ENCODE measurements at places on chromosomes 6 and 20.

GRCh38 chr6:21612067-21612745 lies 18.7 kb downstream of the SOX4 start:
- DNase-seq = peak; percentile 55

- DNase-seq = no peak
These were observed 45.2 kb downstream of the KIF16B start for GRCh38 chr20:16528078-16528477.

DNA sequence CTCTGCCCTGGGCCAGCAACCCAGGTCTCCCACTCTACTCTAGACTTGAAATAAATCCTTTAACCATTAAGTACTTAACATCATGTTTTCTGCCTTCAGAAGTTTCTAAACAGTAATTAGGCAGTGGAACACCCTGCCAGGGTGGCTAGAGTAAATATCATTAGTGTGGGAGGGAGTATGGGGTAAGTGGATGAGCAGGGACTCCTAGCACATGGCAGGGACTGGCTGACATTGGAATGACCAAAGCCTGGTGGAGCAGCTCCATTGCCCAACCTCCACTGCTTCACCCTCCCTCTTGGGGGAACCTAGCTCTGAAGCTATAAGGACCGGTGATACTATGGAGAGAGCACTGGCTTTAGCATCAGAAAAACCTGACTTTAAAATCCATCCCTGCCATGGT lies 167.1 kb downstream of the MAFB start:
- no peak for DNase-seq

DNA sequence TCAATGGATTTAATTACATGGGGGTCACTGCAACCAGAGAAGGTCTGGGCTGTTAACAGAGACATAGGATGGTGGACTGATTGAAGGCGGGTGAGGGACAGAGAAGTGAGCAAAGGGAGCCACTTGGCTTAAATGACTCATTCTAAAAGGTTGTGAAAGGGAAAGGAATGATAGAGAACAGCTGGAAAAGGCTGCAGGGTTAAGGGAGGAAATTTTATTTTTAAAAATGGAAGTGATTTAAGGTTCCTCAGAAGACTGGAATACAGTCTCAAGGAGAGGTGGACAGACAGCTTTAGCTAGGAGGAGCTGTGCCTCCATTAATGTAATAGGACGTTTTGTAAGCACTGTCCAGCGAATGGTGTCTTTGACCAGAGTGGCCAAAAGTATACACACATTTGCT lies 46.7 kb downstream of the RGS17 start:
- DNase-seq = no peak

GRCh38 chr6:145547594-145548335 lies 187.6 kb downstream of the EPM2A start:
- no peak for DNase-seq

GRCh38 chr6:22499815-22500214 lies 69.6 kb upstream of the HDGFL1 start:
- no peak for DNase-seq

GRCh38 chr6:31711233-31711632 lies 3.9 kb upstream of the LY6G6D start:
- DNase-seq = no peak

DNA sequence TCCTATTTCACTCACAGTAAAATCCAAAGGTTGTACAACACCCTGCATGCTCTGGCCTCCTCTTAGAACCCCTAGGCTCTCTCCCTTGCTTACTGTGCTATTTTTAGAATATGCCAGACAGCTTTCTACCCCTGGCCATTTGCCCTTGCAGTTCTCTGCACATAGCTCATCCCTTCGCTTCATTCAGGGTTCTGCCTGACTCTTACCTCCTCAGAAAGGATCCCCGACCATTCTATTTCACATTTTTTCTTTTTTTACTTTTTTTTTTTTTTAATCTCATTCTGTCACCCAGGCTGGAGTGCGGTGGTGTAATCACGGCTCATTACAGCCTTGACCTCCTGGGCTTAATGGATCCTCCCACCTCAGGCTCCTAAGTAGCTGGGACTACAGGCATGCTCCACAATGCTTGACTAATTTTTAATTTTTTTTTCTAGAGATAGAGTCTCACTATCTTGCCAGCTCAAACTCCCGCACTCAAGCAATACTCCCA lies 33.6 kb downstream of the COMMD7 start:
- DNase-seq = no peak

DNA sequence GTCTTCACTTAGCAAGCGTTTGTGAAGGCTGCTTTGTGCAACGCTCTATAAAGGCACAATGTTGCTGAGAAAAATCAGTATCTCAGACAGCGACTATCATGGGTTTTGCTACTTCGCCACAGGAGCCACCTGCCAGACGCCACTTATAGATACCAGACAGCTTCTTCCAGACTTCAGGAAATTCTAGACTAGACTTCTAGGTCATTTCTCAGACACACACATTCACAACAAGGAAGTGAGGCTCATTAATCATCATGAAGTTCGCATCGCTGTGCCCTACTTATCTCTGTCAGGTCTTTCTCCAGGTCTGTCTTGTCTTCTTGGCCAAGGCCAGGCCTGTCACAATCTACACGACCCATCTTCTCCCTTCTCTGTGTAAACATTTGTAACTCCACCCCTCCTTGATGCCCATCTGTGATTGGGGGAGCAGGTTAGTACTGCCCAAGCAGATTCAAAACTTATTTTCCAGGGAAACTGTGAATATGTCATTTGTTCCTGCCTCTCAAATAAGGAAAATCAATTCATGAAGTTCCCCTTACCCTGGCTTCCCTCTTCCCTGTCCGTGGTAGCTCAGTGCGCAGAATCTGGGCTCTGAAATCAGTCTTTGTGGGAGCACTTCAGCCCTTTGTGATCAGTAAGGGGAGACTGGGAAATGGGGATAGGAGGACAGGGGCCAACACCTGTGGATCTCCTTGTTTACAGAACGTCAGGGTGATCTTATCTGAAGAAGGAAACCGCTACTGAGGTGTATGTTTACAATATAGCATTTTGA lies 115.5 kb downstream of the TNFAIP3 start:
- DNase-seq = no peak

DNA sequence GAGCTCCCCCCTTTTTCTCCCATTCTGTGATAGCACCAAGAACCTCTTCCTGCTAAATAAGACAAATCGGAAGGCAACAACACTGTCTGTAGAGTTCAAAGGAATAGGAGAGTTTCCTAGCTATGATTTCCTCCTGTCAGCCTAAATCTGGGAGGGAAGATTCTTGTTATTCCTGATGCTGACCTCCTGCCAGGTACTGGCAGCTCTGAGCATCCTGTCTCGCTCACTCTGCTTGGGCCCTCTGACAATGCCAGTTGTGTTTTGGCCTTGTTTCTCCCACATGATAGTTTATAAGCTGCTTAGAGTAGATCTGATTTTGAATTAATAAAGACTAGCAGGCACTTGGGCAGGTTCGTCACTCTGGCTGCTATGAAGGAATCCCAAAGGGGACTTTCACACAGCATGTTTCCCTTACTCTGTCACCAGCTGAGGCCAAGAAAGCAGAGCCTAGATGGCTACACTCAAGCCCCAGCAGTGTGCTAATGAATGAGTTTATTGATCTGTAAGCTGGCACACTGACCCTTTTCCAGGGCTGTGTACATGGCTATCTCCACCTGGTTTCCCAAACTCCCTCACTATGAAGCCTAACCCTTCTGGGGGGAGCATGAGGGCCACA lies 52.3 kb downstream of the UQCC1 start:
- peak; percentile 2 for DNase-seq

DNA sequence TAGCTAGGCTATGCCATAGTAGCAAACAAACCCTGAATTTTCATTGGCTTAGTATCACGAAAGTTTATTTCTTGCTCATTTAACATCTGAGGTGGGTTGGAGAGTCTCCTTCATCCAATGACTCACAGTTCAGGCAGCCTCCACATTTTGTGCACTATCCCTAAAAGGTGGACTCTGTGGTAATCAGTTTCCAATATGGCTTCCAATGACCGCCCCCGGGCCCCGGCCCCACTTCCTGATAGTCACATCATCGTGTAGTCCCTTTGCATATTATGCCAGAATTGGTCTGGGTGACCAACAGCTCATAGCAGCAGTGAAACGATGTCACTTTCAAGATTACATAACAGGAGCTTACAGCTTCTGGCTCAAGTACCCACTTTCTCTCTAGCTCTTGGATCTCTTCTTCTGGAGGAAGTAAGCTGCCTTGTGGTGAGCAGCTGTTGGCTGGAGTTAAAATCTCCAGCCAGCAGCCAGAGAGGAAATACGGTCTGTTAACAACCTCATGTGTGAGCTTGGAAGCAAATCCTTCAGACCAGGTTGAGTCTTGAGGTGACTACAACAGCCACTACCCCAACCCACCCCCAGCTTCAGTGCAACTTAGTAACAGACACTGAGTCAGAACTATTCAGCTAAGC lies 7.8 kb downstream of the HCRTR2 start:
- no peak for DNase-seq

DNA sequence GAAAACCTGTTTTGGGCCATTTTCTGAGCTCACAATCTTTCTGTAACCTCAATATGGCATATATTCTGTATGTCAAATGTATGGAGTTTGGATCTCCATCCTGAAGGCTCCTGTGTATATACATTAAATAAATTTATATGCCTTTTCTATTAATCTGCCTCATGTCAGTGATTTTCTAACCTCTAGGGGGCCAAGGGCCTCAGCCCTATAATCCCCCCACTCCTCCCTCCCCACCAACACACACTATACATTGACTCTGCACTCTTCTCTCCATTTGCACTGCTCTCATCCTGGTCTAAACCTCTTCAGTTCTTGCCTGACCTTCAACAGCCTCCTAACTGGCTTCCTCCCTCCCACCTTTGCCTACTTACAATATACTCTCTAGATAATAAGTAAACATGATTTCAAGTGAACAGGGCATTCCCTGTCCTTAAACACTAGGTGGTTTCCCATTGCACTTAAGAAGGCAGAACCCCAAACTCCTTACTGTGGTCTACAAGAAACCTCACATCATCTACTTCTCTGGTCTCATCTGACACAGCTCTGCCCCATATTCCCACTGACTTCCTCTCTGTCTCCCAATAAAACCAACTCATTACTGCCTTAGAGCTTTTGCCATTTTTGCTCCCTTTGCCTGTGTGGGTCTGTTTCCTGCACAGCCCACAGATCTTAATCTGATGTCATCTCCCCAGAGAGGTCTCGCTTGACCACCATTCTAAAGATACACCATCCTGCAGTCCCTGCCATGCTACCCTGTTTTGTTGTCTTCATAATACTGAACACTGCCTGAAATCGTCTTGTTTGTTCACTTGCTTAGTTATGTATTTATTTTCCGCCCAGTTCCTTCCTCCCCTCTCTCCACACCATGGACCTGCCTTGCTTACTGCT lies 213.7 kb downstream of the SYNE1 start:
- no peak for DNase-seq

- peak; percentile 30 for DNase-seq
These were observed 822 bp downstream of the ELOVL4 start for GRCh38 chr6:79946272-79947190.

- DNase-seq = no peak
These were observed 715.8 kb upstream of the HS3ST5 start for GRCh38 chr6:115058414-115059211.

- no peak for DNase-seq
These were observed 807 bp downstream of the SNHG17 start for GRCh38 chr20:38434301-38434741.

- no peak for DNase-seq
These were observed 547.5 kb upstream of the ADGRB3 start for GRCh38 chr6:68087399-68088133.

GRCh38 chr6:167855825-167856425 lies 29.2 kb downstream of the AFDN start:
- no peak for DNase-seq
